ENCODE measurements at places on chromosomes 7 and 10. TPM values are rescaled to one million over a fixed set of nuclear protein-coding genes. Genes with fewer than 3 reads are reported as not detected.

HACD1 gene
- total RNA-seq, result 17.4 TPM

DNA sequence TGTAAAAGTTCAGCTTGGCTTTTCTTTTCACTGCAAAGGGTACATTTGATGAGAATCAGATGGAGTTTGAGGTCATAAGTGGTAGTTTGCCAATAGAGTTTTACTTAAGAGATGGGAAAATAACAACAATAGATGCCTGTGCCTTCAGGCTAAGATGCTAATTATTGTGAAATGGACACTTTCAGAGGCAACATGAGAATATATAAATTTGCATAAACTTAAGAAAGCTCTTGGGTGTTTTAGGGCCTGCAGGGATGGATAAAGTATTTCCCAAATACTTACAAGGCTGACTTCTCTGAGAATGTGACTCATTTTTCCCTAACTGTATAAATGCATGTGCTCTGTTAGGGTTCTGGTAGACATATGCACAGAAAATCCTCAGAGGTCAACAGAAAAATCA is 200.3 kb upstream of the SVIL start:
- no peak for DNase-seq

DNA sequence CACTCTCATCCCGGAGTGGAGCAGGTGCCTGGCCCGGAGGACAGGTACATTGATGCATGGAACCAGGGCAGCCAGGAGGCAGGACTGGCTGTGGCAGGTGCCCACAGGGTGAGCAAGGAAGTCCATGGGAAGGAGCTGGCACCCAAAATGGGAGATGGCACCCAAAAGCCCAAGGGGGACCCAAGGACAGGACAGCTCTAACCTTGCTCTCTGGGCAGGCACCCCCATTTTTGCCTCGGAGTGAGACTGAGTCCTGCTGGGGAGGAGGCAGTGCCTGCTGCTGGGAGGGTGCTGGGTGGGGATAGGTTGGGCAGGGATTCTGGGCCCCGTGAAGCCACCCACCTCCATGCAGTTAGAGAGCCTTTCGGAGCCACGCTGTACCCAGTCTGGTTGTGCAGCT is 234.5 kb downstream of the TCERG1L start:
- DNase-seq, result no peak

DNA sequence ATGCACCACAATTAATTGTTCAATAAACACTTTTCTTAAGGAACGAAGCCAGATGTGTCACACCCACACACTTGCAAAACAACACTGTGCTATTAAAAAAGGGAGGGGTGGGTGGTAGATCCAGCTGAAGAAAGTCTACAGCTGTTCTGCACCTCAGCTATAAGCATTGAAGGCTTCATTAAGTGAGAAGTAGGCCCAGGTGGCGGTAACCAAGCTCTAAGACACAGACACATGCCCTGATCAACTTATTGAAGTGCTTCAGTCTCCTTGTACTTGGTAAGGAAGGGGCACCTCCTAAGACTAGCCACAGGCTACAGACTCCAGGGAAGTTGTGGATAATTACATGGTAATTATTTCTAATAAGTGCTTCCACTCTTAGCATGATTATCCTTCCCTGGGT is 4.5 kb upstream of the CPVL start:
- DNase-seq, result no peak

DNA sequence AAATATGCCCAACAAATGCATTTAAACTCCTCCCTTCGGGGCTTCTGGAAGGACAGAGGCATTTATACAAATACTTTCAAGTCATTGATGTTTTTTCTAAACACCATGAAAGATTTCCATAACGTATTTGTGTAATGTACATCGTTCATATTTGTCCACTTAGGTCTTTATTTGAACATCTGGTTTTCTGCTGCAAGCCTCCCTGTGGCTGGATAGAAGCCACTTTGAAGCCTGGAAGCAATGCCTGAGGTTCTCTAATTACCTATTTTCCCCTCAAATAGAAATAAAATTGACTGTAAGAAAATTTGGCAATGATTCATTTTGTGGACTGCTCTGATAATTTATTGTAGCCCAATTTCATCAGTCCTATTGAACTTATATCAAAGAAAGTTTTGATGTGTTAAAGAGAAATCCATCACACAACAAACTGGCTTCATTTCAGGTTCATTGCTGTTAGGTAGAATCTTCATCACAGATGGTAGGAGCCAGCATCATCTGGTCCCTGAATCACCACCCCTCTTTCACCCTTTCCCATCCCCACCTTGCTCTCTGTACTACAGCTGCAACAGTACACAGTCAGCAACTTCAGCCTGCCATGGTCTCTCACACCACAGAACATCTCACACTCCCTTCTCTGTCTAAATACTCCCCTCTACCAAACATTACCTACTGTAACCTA is 186.0 kb upstream of the MGMT start:
- DNase-seq, result no peak
